ENCODE measurements at places on chromosomes 13 and 19. TPM values are rescaled to one million over a fixed set of nuclear protein-coding genes. Genes with fewer than 3 reads are reported as not detected.

Gene ZNF91
- total RNA-seq = 10.8 TPM

Gene C19orf67
- not detected for total RNA-seq

Gene TMEM38A
- total RNA-seq = 0.94 TPM

Gene TUBA3C
- 189 TPM for total RNA-seq

Gene IL11
- 52.7 TPM for total RNA-seq

Gene ZNF584
- total RNA-seq = 33.4 TPM

Gene JAK3
- total RNA-seq = not detected

Gene ZNF470
- total RNA-seq = 0.20 TPM

Gene SLC15A1
- total RNA-seq = not detected

Gene CD37
- total RNA-seq = not detected

Gene LYPD5
- 0.37 TPM for total RNA-seq

Gene DLL3
- total RNA-seq = 1.2 TPM

Gene RINL
- 5.2 TPM for total RNA-seq

Gene IGFL3
- 1.7 TPM for total RNA-seq

Gene ZNF850
- 5.3 TPM for total RNA-seq

Gene RFPL4A
- 0.13 TPM for total RNA-seq

Gene KIR2DL1
- total RNA-seq = not detected

Gene RNF17
- total RNA-seq = 6.8 TPM

Gene PTGIR
- total RNA-seq = 1.7 TPM

Gene KLK12
- total RNA-seq = not detected

Gene IFI30
- total RNA-seq = 1.5 TPM

Gene PSG5
- total RNA-seq = 0.21 TPM

All from HT1080 (cell line).